CD4-positive, alpha-beta T cell (primary cell): ENCODE measurements at places on chromosomes 5 and 9. TPM values are rescaled to one million over a fixed set of nuclear protein-coding genes. Genes with fewer than 3 reads are reported as not detected.

IFNA21 gene
- not detected for total RNA-seq

FLT4 gene
- 2.3 TPM for total RNA-seq

- no peak for DNase-seq
These were observed 61.7 kb downstream of the BAAT start for GRCh38 chr9:101323129-101323528.

GRCh38 chr5:91194824-91195381, 188.2 kb downstream of the ARRDC3 start:
- no peak for DNase-seq

DNA sequence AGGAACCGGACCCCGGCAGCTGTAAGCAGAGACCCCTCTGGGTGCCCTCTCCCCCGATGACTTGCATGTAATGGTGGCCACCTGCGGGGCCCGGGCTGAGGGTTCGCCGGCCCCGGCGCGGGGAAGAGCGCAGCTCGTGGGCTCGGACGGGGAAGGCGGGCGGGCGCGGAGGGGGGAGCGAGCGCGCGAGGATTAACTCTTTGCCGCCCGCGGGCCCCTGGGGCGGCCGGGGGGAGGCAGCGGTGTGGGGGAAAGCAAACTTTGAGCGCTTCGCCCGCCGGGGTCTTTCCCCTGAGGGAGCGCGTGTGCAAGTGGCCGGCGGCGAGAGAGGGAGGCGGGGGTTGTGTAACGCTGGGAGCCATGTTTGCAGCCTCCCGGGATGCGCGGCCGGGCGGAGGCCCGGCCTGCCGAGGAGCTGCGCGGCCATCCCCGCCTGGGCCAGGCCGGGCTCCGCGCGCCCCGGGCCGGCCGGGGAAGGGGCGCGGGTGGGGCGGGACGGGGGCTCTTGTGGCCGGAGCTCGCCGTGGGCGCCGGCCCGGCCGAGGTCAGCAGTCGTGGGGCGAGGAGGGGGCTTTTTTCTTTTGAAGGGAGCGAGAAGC, 547 bp downstream of the ANP32B start:
- peak; percentile 81 for DNase-seq

DNA sequence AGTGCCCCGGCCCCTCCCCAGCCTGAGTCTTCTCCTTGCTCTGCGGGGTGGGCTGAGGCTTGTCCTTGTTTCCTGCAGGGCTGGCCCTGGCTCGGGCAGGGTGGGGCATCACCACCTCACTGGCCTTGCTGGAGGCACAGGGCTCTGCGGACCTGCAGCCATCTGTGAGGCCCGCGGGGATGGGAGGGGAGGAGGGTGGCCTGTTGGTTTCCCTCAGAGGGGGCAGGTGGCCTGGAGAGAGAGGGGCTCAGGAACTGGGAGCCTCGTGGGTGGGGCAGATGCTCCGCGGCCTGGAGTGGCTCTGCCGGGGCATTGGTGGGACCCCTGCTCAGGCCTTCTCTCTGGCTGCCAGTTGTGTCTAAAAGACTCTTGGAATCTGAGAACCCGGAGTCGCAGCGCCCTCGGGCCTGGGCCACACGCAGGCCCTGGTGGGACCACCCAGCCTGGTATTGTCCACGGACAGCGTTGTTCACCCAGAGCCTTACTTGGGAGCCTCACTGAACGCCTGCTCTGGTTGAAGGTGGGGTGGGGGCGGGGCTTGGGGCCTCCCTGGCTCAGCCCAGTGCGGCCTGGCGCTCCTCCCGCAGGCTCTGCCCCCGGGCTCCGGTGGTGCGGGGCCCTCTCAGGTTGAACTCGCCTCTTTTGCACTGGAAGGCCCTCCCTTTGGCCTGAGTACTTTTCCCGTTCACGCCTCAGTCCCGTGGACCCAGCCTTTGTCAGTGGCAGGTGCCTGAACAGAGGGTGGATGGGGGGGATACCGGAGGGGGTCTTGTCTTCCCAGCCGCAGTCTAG, 111.3 kb downstream of the RXRA start:
- no peak for DNase-seq

DNA sequence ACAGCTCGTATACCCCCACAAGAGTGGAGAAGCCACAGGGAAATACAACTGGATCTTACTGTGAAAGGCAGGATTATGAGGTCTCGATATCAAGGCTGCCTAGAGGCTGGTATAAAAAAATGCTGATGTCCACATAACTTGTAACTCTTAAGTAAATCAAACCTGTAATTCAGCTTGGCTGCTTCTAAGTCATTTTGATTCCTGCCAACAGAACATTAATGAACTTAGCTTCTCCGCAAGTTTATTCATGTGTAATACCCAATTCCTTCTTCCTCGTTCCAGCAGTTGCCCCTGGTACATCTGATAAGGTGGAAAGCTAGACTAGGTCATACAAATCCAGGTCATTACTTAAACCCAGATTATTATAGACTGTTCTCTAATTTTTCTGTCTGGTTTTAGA, 16.4 kb upstream of the SMIM15 start:
- DNase-seq, result no peak

- no peak for DNase-seq
These were observed 56.8 kb downstream of the HMGCS1 start for GRCh38 chr5:43256261-43256966.

DNA sequence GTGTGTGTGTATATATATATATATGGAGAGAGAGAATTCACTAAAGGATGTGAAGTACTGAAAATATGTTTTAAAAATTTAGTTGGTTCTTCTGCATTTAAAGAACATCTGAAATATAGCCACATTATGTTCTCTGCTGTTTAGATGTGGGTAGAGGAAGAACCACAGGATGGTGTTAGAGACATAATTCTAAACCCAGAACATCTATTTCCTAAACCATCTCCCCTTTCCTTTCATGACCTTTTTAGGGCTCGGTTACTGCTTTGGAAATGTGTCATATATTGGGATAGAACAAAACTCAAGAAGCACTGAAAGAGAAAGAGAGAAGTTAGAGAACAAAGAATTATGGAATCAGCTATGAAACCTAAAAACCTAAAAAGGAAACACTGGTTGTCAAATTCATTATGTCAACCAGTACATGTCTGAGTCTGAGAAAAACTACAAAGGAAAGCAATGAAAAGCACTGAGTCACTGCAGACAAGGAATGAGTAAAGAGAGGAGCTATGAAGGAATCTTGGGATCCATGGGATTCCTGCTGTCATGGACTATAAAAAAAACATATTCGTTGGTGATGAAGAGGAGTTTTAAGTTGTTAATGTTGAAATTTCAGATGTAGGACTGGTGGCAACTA, 28.4 kb downstream of the SLC12A2 start:
- no peak for DNase-seq

CSF1R gene
- total RNA-seq, result 0.52 TPM

DNA sequence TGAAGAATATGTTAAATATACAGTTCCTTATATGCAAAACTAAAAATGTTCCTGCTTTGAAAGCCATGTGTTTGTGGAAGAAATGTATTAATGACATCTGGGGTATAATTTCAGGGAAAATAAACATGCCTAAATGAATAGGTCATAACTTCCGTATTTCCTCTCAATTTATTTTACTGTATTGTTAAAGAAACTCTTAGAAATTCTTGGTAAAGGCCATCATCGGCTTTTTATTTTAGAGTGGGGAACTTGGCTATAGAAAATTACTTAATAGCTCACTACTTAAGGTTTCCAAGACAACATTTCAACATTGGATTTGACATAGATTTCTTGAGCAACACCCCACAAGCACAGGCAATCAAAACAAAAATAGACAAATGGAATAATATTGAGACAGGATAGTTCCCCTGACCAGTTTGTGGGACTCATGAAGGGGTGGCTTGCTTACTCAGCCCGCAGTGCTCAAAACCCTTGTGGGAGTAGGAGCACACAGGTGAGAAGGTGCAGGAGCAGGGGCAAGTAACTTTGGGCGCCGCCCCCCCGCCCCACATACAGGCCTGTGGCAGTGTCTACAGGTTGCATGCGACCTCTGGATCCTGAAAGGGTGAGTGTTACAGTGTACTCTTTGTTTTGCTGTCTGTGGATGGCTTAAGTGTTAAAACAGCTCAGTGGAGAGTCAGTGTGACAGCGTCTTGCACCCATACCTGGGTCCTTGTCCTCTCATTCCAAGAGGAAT, 891.4 kb upstream of the C9orf72 start:
- no peak for DNase-seq

SCGB3A2 gene
- not detected for total RNA-seq

DNA sequence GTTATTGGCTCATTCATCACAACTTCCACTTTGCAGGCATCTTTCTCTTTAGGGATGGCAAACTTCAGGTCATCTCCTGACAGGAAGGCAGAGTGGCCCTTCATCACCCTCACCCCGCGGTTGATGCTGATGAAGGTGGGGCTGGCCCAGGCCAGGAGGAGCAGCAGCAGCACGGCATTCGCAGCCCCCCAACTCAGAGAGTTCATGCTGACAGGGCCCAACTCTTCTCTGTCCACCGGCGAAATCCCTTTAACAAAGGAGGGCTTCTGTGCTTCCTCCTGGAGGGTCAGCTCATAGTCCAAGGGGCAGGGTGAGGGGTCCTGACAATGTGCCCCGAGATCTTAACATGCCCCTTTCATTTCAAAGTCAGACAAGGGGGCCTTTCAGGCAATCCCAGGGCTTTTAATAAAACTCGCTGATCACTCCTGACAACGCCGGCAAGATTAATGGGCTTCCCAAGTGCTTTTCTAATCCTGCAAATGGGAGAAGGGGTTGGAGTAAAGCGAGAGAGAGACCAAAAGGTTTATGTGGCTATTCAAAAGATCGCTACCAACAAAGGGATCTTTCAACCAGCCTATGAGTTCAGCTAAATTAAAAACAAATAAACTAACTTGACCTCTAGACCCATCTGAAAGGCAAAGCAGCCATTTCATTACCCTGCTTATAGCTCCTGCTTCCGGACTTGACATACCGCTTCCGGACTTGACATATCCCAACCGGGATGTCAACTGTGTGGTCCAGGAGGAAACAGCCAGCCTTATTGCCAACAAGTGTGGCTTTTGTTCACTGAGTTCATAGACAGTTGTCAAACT, 41.2 kb downstream of the FREM1 start:
- DNase-seq, result no peak

GRXCR2 gene
- total RNA-seq, result not detected

DNA sequence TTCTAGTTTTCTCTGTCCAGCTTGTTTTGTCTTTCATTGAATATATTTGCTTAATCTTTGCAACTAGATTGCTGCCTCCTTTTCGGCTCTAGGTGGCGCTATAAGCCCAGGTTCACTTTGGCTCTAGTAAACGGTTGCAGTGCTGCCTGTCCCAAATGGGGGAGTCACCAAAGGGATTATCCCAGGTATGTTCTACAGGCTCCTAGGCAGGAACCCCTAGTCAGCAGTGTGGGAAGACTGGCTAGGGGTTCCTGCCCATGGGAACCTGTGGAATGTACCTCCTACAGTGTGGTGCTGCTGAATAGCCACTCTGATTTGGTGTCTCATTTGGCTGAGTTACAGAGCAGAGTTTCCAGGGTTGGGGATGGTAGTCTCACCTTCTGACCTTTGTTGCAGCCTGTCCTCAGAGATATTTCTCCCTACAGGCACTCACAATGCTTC, 85.2 kb downstream of the ARSB start:
- DNase-seq, result no peak

- no peak for DNase-seq
These were observed 173.8 kb upstream of the MVB12B start for GRCh38 chr9:126152622-126153362.

GRCh38 chr9:34190996-34191892, 12.4 kb downstream of the UBAP1 start:
- no peak for DNase-seq

NXNL2 gene
- total RNA-seq, result not detected

PLPPR1 gene
- not detected for total RNA-seq

RELL2 gene
- total RNA-seq, result 10.9 TPM

DNA sequence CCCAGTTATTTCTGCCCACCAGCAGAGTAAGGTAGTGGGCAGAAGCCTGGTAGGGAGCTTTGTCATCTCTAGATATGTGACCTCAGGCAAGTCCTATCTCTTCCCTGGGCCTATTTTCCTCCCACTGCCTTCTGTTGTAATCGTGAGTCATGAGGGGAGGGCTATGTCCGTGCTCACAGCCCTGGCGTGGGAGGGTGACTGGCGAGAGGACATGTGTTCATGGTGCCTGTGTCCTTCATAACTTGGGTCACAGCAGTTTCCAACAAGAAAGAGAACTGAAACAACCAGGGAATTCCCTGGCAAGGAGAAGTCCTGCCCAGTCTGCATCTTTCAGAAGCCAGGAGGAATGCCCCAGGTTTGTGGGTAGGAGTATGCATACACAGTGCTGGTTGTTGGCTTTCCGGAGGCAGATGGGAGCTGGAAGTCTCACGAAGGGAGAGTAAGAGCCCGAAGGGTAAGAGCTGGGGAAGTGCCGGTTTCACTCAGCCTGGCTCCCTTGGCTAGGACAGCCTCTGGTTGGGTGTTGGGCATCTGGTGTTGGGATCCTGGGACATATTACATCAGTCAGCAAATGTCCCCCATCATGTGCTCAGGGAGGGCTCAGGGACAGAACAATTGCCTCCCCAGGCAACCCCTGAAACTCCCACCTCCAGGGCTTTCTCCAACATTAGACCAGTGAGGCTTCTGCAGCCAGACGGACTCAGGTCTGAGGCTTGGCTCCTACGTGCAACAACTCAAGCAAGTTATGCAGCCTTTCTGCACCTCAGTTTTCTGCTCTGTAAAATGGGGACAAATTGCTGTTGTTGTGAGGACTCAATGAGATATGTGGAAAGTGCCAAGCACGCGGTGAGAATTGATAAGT, 4.3 kb upstream of the TIFAB start:
- no peak for DNase-seq

GRCh38 chr5:169850409-169850808, 129.9 kb downstream of the INSYN2B start:
- DNase-seq, result no peak

TNIP1 gene
- 115 TPM for total RNA-seq

GRCh38 chr9:107700847-107701246, 211.3 kb upstream of the KLF4 start:
- no peak for DNase-seq
